Stimulated activated CD8-positive, alpha-beta memory T cell treated with anti-CD3 and anti-CD28 coated beads, Interleukin-15, amount 100 ng/mL, for 4 hours (primary cell): ENCODE measurements at places on chromosomes 1 and 21.

GRCh38 chr1:161175771-161176453 lies 1.4 kb downstream of the B4GALT3 start:
- DNase-seq: no peak

- DNase-seq: no peak
Measured at GRCh38 chr21:32131164-32131563, 147.7 kb downstream of the MIS18A start.

DNA sequence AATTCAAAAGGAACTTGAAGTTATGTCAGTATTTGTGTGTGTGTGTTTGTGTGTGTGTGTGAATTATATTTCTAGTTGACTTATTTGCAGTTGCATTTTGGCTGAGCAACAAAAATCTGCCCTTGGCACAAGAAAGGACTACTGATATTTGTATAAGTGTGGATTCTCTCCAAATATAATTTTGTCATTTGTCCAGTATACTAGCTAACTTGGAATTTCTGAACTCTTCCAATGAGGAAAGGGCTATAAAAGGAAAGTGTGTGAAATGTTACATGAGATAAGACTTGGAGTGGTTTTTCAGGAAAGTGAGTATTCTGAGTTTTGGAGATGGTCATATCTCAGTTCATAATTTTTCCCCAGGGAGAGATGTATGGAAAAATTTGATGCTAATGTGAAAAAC lies 1384.1 kb upstream of the B3GALT2 start:
- no peak for DNase-seq

- no peak for DNase-seq
Measured at GRCh38 chr21:35953597-35953996, 106.7 kb downstream of the SETD4 start.

DNA sequence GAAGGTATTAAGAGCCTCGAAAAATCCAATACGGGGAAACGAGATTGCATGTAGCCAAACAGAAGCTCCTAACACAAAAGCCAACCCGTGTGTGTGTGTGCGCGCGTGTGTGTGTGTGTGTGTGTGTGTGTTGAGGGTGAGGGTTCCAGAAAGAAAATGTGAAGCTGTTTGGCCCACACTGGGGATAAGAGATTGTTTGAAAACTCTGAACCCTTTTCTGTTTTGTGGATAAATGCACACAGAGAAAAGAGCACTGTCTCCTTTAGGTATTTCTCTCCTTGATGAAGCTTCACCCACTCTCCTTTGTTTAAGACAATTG lies 1.9 kb downstream of the WLS start:
- no peak for DNase-seq
